ENCODE measurements at places on chromosomes 1 and 21. TPM values are rescaled to one million over a fixed set of nuclear protein-coding genes. Genes with fewer than 3 reads are reported as not detected.

- DNase-seq, result peak; percentile 56
These were observed 33.4 kb downstream of the B3GALNT2 start for GRCh38 chr1:235470741-235471439.

GRCh38 chr1:84939151-84939550 lies 46.1 kb upstream of the LPAR3 start:
- DNase-seq, result no peak

The TRPM2 gene
- not detected for polyA plus RNA-seq

- no peak for DNase-seq
These were observed 6.2 kb upstream of the IL10RB start for GRCh38 chr21:33259995-33260394.

DNA sequence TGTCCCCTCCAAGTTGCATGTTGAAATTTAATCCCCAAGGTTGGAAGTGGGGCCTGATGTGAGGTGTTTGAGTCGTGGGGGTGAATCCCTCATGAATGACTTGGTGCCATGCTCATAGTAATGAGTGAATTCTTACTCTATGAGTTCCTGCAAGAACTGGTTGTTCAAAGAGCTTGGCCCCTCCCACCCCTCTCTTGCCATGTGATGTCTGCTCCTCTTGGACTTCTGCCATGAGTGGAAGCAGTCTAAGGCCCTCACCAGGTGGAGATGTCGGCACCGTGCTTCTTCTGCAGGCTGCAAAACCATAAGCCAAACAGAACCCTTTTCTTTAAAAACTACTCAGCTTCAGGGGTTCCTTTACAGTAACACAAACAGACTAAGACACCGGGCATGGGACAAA lies 14.3 kb downstream of the G0S2 start:
- DNase-seq, result no peak

- no peak for DNase-seq
These were observed 55.7 kb downstream of the DEGS1 start for GRCh38 chr1:224238756-224239155.

GRCh38 chr1:179761846-179762640 lies 19.0 kb downstream of the FAM163A start:
- no peak for DNase-seq

Data from endothelial cell of umbilical vein (primary cell).